ELF-1 (cell line): ENCODE measurements at places on chromosomes 7 and 10.
A peak's percentile ranks its signal among the peaks of the same experiment; 100 is the strongest.

DNA sequence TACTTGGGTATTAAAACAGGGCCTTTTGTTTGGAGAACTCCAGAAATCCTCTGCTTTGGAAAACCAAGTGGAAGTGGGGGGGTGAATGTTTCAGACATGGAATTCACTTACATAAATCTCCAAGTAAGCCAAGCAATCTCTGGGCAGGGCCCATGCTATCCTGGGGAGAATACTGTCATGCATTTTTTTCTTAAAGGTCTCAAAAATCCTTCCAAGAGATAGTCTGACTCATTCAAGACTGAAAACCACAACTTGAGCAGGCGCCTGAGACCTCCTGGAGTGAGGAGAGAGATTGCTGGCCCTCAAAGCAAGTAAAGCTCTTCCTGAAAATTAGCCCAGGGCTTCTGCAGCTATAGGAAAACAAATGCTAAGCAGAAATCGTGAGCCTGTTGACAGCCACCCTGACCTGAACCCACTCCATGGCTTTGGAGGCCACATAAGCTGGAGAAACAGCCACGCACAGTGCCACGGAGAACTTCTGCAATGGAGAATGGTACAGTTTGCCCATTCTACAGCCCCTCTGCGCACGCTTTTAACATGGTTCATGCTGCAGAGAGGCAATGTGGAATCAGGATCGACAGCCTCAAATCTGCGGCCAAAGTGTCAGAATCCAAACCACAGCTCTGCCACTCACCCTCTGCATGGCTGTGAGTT is 203.1 kb upstream of the AUTS2 start:
- peak; percentile 63 for DNase-seq

- no peak for DNase-seq
Measured at GRCh38 chr10:45557275-45557905, 115.2 kb downstream of the ZFAND4 start.

DNA sequence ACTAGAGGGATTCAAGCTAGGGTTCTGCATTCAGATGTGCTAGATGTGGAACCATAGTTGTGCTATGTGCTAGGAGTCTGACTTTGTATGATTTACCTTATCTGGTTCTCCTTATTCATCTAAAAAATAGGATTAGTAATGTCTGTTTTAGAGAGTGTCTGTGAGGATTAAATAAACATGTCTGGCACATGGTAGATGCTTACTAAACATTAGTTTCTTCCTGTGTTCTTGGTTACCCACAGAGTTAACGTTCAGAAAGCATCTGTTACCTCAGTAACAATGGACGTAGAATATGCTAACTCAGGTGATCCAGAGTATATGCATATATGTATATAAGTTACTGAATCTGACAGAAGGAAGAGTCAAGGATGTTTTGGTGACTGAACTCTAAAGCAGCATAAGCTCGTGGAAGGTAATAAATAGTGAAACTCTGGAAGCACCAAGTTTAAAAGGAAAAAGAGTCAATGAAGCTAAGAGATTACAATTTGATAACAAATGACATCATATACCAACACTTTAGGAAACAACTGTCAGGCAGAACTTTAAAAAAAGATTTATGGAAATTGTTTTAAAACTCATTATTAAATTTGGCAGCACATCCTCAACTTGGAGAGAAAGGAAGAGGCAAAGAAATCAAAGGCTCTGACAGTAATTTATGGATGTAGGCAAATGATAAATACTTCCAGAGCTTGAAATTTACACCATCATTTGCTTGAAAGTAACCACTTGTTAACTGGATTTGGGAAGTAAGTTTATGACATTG is 127.0 kb downstream of the CCNY start:
- no peak for DNase-seq

DNA sequence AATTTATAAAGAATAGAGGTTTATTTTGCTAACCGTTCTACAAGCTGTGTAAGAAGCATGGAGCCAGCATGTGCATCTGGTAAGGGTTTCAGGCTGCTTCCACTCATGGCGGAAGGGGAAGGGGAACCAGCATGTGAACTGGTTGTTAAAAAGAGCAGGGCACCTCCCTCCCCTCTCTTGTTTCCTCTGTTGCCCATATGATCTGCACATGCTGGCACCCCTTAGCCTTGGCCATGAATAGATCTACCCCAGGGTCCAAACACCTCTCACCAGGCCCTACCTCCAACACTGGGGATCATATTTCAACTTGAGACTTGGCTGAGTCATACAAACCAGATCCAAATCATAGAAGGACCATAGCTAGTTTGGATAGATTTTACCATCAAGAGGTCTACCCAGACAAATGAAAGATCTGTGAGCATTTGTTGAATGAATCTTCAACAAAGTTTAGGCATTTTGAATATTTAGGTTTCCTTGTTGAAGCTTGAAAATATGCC is 36.0 kb upstream of the NRP1 start:
- DNase-seq: no peak

- no peak for DNase-seq
Measured at GRCh38 chr7:64873155-64873500, 29.9 kb upstream of the ZNF273 start.

DNA sequence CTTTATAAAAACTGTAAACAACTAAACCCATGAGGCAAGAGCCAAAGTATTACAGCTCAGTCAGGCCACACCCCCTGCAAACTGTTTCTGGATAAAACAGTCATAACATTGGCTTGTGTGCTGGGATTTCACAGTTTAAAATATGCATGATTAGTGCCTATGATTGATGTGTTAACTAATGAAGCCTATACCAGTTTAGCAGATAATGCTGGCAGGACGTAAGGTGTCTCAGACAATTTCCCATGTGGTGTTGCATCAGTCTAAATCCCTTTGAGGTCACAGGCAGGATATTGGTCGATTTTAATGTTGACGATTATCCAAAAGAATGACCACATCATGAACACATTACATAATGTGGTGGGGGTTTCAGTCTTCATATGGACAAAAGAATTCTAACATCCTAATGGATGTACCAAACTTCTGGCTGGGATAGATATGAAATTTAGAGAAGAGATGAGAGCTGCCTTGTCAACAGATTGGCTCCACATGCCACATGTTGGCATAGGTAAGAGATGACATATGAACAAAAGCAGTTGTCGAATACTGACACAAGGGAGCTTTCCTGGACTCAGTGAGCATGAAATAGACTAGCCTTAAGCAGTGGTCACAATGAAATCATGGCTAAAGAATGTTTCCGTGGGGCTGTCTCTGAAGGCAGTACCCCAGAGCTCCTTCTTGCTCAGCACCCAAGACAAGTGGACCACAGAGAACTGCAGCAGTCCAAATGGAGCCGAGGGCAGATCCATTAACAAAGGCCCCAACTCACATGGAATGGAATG is 445.6 kb downstream of the GFRA1 start:
- DNase-seq: no peak

GRCh38 chr10:69733791-69734261 is 67.9 kb upstream of the COL13A1 start:
- DNase-seq: no peak

DNA sequence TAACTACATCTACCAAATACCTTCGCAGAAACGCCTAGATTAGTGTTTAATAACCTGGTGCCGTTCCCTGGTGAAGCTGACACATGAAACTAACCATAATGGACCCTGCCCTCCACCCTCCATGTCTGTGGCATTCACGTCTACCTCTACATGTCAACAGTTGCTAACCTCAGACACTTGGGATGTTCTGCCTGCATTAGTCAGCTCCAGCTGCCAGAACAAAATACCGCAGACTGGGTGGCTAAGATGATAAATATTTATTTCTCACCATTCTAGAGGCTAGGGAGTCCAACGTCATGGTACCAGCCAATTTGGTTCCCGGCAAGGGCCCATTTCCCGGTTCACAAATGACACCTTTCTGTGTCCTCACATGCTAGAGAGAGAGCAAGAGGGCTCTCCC is 118.5 kb upstream of the CHST15 start:
- DNase-seq: no peak

- no peak for DNase-seq
Measured at GRCh38 chr10:75528392-75528791, 97.0 kb downstream of the LRMDA start.

GRCh38 chr10:82564353-82565196 is 689.6 kb downstream of the NRG3 start:
- no peak for DNase-seq

- DNase-seq: no peak
Measured at GRCh38 chr7:113548137-113548536, 370.7 kb downstream of the PPP1R3A start.

GRCh38 chr10:73871295-73872189 is 2.8 kb downstream of the CAMK2G start:
- peak; percentile 86 for DNase-seq

GRCh38 chr7:47145186-47145725 is 436.7 kb downstream of the TNS3 start:
- DNase-seq: no peak

DNA sequence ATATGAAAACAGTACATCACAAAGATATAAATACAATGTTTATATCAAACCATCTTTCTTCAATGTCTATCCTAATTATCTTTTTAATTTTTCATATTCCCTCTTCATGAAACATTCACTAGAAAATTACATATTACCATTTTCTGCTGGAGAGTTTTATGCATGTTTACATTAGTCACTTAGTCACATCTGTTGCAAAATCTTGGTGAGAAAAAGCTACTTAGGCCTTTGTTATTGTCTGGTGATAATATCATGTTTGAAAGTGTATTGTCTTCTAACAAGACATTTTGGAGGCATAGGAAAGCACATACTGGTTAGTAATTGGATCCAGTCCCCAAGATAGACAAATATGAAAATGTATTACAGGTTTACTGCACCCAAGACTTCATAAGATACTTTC is 163.6 kb downstream of the GNAI1 start:
- no peak for DNase-seq

GRCh38 chr7:156504687-156505545 is 135.7 kb upstream of the RNF32 start:
- DNase-seq: no peak

- DNase-seq: no peak
Measured at GRCh38 chr7:117412946-117413559, 14.2 kb downstream of the ASZ1 start.

GRCh38 chr7:44768628-44769371 is 20.2 kb downstream of the ZMIZ2 start:
- peak; percentile 47 for DNase-seq

GRCh38 chr10:17418249-17418648 is 36.1 kb downstream of the ST8SIA6 start:
- no peak for DNase-seq

DNA sequence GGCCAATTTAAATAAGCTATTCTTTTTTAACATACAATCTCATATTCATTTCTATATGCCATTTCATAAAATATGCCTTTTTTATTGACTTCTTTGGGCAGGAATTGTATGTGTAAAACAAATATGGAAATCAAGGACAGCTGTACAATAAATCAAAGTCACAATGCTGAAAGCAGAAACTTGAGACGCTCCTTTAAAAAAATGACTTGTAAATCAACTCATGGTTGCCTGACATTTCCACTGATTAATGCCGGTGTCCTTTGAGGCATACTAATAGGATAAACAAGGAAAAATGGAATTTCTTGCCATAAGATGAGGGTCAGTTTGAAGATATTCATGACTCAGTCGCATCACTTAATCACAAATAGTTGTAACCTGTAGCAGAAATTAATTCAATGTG is 247.4 kb upstream of the TEX47 start:
- DNase-seq: no peak

GRCh38 chr7:151658778-151659177 is 139.1 kb upstream of the RHEB start:
- no peak for DNase-seq

DNA sequence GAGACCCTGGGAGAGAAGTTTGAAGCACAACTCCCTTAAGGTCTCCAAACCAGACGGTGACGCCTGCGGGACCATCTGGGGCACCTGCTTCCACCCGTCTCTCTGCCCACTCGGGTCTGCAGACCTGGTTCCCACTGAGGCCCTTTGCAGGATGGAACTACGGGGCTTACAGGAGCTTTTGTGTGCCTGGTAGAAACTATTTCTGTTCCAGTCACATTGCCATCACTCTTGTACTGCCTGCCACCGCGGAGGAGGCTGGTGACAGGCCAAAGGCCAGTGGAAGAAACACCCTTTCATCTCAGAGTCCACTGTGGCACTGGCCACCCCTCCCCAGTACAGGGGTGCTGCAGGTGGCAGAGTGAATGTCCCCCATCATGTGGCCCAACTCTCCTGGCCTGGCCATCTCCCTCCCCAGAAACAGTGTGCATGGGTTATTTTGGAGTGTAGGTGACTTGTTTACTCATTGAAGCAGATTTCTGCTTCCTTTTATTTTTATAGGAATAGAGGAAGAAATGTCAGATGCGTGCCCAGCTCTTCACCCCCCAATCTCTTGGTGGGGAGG is 10.8 kb downstream of the SERPINE1 start:
- no peak for DNase-seq

- DNase-seq: no peak
Measured at GRCh38 chr7:79465551-79465950, 12.1 kb upstream of the MAGI2 start.

GRCh38 chr10:62068464-62068863 is 167.0 kb downstream of the ARID5B start:
- no peak for DNase-seq

GRCh38 chr10:88091490-88092061 is 228.2 kb downstream of the PTEN start:
- DNase-seq: no peak

DNA sequence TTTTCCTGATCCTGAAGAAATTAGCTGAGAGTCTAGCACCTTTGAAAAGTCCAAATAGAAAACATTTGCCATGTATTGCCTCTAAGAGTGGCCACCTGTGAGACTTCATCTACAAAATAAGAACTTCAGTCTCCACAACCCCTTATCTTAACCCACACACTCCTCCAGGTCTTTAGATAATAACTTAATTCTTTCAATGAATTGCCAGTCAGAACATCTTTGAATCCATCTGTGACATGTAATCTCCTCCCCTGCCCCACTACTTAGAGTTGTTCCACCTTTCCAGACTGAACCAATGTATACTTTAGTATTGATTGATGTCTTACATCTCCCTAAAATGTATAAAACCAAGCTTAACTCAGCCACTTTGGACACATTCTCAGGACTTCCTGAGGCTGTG is 84.4 kb upstream of the FAM171A1 start:
- DNase-seq: no peak

DNA sequence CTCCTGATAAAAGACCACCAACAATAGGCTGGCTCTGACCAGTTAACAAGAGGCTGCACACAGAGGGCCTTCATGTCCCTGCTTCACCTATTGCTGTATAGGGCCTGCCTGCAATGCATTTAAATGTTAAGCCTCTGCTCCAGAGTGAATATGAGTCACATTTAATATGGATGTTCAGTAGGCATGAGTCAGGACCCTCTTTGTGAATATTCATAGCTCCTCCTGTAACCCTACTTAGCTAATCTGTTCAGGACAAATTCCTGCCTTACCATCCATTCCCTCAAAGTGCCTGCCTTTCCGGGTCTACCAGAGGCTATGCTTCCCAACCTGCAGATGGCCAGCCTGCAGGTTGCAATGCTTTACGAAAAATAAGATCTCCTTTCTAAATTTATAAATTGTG is 32.5 kb downstream of the ARHGAP22 start:
- DNase-seq: no peak

DNA sequence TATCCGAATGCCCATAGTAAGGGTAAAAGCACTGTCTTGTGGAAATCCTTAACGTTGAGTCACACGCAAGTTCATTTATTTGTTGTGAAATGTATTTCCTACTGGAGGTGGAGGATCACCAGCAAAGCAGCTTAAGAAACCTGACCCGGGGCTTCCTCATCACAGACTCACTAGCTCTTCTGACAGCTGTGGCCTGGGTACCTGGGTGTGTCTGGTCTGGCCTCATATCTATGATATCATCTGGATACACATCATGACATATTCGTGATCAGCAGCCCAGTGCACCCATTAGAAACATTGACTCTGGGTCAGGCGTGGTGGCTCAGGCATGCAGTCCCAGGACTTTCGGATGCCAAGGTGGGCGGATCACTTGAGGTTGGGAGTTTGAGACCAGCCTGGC is 8.8 kb downstream of the DRGX start:
- no peak for DNase-seq

- no peak for DNase-seq
Measured at GRCh38 chr7:140196361-140197217, 19.8 kb upstream of the KDM7A start.
